Psoas muscle (tissue), 8 donors: ENCODE measurements at places on chromosomes 13 and 19. TPM values are rescaled to one million over a fixed set of nuclear protein-coding genes. Genes with fewer than 3 reads are reported as not detected.

GRCh38 chr13:20099319-20099718 is 61.5 kb downstream of the GJA3 start:
- no peak for DNase-seq

DNA sequence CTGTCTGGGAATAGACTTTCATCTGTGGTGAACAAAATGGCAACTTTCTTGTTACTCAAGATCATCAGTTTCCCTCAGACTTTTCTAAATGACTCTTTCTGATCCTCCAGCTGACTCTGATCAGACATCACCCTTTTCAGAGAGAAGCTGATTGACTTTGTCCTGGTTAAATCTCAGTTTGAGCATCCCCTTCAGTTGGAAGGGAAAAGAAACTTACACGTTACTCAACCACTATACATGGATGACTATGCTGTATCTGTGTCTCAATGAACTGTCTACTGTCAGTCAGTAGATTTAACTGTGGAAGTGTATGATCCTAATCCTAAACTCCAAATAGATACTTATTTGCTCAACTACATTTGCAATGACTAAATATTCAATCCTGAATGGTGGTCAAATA is 118.5 kb downstream of the NALCN start:
- DNase-seq, result no peak

DNA sequence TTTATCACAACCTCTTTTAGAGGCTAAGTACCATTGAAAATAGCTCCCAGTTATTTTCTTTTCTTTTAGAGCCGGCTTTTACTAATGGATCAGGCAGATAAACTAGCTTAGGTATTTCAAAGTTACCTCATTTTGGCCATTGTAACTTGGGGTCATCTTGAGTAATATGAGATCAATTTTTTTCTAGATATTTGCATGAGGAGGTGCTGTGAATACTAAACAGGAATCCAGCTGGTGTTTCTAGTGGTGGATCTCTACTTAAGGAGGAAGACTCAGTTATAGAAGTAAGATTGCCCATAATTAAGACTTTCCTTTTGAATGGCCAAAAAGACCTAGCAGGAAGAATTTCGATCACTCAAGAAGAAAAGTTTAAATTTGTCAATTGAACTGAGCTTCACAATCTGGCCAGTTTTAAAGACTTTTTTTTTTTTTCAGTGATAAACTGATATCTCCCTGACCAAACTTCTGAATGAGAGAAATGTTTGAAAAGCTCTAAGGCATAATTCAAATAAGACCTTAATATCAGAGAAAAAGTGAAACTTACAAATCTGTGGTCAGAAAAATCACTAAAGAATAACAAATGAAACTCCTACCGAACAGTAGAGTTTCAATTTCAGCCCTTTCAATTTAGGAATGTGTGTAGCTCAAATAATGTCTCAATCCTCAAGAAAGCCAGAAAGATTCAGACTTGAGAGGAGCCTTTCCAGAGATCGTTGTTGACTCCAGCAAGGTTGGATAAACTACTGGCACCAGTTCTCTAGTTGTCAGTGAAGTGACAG is 11.6 kb upstream of the NAA16 start:
- no peak for DNase-seq

DNA sequence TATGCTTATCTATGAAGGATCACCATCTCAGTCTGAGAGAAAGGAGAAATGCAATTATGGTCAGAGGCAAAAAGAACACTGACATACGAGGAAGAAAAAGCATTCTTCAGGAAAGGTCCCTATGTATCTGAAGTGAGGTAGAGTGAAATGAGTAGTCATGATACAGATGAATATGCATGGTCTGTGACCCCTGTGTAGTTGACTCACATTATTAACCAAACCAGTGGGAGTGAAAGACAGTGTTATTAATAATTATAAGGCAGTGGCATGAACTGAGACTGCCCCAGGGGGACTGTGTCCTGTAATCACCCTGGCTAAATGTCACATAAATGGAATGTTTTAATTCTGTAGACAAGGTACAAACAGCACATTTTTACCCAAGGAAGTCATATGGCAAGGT is 1320.2 kb upstream of the PCDH9 start:
- DNase-seq, result no peak

GRCh38 chr19:40274585-40275544 is 10.3 kb downstream of the AKT2 start:
- DNase-seq, result no peak

Gene MADCAM1
- total RNA-seq, result 0.30 TPM

GRCh38 chr19:1665565-1666047 is 13.2 kb upstream of the TCF3 start:
- no peak for DNase-seq

- DNase-seq, result no peak
These were observed 346.5 kb downstream of the FOXO1 start for GRCh38 chr13:40319699-40320579.

Gene TRAPPC6A
- 14.9 TPM for total RNA-seq

GRCh38 chr19:43467730-43468129 is 2.3 kb upstream of the LYPD3 start:
- no peak for DNase-seq

- DNase-seq, result no peak
These were observed 81.7 kb upstream of the KLHL1 start for GRCh38 chr13:70189981-70190380.

DNA sequence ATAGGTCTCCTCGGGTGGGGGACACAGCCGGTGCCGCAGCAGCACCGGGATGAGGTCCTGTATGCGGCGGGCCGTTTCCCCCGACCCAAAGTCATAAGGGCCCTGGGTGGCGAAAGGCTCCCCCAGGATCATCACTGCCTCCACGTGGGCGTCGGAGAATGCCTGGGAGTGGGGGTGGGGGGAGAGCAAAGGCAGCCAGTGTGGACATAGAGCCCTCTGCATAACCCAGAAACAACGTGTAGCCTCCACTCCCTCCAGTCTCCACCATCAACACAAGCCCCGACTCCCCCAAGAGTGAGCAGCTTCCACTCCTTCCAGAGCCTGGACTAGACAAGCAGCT is 1.7 kb upstream of the NUMBL start:
- no peak for DNase-seq

Gene MBD3L2
- not detected for total RNA-seq

Gene TEKTIP1
- total RNA-seq, result 0.44 TPM

DNA sequence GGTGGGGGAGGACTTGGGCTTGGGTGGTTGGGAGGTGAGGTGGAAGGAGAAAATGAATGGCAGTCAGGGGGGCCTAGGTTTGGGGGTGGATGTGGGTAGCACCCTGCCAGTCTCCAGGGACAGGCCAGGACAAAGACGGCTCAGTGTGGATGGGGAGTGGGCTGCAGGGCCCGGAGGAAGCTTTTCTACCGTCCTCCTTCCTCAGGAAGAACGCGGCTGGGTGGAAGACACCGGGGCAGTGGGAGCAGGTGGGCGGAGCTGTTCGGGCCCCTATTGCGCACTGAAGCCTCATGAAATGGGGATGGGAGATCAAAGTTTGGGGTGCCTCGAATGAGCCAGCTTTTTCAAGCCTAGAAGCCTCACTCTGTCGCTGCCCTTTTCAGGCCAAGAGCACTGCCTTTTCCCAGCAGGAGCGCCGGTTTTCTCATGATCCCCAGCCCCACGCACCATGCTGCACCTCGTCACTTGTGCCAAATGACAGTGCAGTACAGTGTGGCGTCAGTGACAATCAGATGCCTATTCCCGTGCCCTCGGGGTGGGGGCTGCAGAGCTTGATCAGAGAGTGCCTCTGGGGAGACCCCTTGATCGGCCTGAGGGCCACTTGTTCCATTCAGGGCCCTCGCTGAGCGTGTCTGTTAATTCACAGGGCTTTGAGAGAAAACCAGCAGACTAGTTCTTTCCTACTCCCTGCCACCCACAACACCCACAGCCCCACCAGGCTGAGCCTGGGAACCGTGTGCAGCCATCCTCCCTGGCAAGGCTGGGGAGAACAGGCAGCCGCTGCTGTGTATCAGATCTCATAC is 1.5 kb downstream of the CALM3 start:
- no peak for DNase-seq

- no peak for DNase-seq
These were observed 11.7 kb downstream of the LCP1 start for GRCh38 chr13:46170268-46170667.

DNA sequence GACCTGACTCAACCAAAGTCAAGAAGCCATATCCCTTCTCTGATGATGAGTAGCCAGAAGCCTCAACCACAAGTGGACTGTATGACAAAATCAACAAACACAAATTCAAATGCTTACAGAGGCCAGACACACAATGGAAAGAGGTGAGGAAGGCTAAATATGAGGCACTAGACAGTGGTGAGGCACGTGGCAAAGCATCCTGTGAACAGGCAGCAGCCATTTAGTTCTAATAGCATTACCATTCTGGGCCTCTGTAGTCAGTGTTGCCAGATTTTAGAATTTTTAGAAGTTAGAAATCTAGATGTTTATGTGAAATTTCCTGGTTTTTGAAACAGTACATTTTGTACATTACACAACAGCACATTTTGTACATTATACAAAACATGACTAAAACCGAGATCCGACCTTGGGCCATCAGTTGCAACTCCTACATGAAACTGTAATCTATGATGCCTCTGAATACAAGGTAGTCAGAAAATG is 403.3 kb downstream of the COG6 start:
- DNase-seq, result no peak
